ENCODE measurements at places on chromosomes 1 and 21. TPM values are rescaled to one million over a fixed set of nuclear protein-coding genes. Genes with fewer than 3 reads are reported as not detected.

HOOK1 gene
- total RNA-seq = not detected

TRIM58 gene
- 0.96 TPM for total RNA-seq

DNA sequence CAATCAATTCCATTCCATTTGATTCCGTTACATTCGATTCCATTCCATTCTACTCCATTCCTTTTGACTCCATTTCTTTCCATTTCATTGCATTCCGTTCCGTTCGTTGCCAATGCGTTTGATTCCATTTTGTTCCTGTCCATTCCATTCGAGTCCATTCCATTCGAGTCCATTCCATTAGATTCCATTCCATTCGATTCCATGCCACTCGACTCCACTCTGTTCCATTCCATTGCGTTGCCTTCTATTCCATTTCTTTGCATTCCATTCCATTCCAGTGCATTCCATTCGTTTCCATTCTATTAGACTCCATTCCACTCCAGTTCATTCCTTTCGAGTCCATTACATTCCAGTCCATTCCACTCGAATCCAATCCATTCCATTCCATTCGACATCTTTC lies 2587.5 kb upstream of the TPTE start:
- no peak for DNase-seq

DNA sequence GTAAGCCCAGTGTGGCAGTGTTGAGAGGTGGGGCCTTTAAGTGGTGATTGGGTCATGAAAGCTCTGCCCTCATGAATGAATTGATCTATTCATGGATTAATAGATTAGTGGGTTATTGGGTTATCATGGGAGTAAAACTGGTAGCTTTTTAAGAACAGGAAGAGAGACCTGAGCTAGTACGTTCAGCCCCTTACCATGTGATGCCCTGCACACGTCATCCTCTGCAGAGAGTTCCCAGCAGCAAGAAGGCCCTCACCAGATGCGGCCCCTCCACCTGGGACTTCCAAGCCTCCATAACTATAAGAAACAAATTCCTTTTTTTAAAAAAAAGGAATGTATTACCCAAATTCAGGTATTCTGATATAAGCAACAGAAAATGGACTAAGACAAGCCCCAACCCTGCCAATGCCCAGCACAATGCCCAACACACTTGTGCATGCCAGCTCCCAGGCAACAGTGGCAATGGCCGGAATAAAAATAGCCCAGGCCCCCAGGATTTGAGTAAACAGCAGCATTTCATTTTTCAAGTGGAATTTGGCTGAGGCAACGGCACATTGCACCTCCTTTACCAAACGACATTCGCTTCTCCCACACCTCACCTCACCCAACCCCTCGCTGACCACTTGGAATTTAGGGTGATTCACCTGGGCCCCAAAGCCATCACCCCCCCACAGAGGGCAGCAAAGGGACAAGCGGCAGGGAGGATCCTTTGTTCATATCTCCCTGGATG lies 215.9 kb downstream of the TOMM20 start:
- peak; percentile 51 for DNase-seq

DNA sequence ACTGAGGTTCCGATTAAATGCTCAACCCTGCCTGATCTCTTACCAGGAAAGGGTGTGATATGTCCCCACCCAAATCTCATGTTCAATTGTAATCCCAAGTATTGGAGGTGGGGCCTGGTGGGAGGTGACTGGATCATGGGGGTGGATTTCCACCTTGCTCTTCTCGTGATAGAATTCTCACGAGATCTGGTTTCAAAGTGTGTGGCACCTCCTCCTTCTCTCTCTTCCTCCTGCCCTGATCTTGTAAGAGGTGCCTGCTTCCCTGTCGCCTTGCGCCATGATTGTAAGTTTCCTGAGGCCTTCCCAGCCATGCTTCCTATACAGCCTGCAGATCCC lies 34.9 kb downstream of the RSPH1 start:
- DNase-seq = no peak
